ENCODE measurements at places on chromosomes 5 and 9. TPM values are rescaled to one million over a fixed set of nuclear protein-coding genes. Genes with fewer than 3 reads are reported as not detected.
A peak's percentile ranks its signal among the peaks of the same experiment; 100 is the strongest.

Gene TGFBI
- total RNA-seq, result 1,514 TPM

Gene PCDHGC3
- total RNA-seq, result 41.5 TPM

Gene IFNA21
- total RNA-seq, result not detected

Gene HTR4
- total RNA-seq, result 0.18 TPM

Gene SPATA24
- total RNA-seq, result 4.9 TPM

Gene KCNV2
- not detected for total RNA-seq

Gene LCN2
- not detected for total RNA-seq

Gene PCDHB13
- 2.1 TPM for total RNA-seq

Gene IL13
- total RNA-seq, result not detected

Gene SPAAR
- total RNA-seq, result 0.06 TPM

Gene ABO
- not detected for total RNA-seq

Gene FSTL4
- total RNA-seq, result 0.11 TPM

Gene GPR107
- total RNA-seq, result 19.9 TPM

Gene LARP1
- 61.9 TPM for total RNA-seq

Gene NPR3
- 0.86 TPM for total RNA-seq

Gene ROR2
- total RNA-seq, result 2.8 TPM

GRCh38 chr9:85016384-85017006 lies 347.0 kb downstream of the NTRK2 start:
- no peak for DNase-seq

DNA sequence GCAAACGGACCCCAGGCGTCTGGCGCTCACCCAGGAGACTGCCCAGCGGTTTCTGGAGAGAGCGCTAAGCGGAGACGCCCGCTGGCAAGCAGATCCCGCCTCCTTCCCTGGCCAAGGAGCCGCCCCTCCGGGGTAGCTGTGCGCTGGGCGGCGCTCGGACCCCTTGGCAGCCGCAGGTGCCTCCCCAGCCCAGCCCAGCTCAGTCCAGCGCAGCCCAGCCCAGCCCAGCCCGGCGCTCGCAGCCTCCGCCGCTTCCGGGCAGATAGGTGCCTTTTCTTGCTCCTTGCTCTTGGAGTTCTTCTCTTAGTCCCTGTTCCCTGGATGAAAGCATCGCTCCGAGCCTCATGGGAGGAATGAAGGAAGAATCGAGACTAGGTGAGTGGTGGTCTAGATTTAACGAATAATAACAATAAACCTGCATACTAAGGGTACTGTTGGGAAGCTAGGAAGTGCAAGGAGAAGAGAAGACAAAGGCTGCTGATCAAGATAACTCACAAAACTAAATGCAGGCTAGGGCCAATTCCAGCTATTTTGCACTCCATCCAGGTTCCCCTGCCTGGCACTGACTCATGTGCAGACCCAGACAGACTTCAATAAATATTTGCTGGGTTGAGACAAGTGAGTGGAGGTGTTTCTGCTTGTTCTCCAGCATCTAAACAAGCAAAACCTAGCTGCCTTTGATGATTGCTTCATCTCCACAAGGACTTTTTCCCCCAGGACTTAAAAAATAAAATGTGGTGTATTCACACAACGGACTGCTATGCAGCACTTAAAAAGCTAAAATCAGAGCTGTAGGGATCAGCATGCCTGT lies at the start of gene STK32A:
TSS of gene STK32A (plus strand) at position 202 of the 811 bp plus-strand sequence. CDS start 4,609 bp downstream, outside the sequence.
- peak; percentile 84 for DNase-seq

- no peak for DNase-seq
Measured at GRCh38 chr9:130313103-130313858, 47.7 kb downstream of the HMCN2 start.

DNA sequence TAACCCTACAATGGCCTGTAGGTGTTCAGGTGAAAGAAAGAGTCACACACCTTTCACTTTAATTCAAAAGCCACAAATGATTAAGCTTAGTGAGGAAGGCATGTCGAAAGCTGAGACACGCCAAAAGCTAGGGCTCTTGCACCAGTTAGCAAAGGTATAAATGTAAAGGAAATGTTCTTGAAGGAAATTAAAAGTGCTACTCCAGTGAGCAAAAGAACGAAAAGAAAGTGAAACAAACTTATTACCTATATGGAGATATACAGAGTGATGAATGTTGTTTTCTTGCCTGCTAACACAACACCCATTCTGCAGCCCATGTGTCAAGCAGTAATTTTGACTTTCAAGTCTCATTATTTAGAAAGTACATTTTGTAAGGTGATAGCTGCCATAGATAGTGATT lies 254.2 kb upstream of the SLC24A2 start:
- DNase-seq, result no peak

DNA sequence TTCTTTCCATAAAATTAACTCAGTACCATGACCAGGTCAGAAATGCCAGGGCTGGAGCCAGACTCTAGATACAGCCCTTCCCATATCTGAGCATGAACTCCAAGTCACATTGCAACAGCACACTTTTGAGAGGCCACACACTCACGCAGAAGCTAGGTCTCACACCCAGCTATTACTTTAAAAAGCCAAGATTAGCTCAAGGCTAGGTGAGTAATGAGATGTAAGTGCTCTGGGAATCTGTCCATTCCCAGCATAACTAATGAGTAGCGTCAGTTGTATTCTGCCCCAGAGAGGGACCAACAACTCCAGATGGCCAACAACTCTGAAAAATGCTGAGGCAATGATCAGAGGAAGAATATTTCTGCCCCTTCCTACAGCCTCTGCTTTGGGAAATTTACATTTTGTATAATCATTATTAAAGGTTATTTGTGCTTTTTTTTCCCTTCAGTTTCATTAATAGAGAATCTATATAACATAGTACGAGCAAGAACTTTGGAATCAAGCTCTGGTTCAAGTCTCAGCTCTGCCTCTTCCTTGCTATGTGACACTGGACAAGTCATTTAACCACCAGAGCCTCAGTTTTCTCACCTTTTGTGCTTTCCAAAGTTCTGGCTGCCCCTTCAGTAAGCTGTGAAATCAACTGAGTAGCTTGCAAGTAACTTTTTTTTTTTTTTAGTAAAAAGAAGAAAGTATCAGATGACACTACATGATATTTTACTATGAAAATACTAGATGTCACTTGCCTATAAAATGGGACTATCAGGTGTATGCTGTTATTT lies 118.3 kb downstream of the NR6A1 start:
- DNase-seq, result peak; percentile 95

DNA sequence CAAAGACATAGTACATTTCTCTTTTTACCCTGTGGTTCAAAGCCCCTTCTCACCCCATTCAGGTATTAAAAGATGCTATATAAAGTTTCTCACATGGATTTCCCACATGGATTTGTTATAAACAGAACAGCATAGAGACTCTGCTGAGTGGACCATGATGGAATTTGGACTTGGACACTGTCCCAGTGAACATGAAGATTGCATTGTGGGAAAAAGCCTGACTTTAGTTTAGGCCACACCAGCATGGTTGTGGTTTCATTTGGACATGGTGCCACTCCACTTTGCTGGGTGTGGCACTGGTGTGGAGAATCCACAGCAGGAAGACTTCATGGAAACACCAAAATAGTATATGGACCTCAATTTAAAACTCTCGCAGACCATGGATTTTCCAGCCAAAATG lies 124.6 kb downstream of the ARHGAP26 start:
- DNase-seq, result peak; percentile 23

DNA sequence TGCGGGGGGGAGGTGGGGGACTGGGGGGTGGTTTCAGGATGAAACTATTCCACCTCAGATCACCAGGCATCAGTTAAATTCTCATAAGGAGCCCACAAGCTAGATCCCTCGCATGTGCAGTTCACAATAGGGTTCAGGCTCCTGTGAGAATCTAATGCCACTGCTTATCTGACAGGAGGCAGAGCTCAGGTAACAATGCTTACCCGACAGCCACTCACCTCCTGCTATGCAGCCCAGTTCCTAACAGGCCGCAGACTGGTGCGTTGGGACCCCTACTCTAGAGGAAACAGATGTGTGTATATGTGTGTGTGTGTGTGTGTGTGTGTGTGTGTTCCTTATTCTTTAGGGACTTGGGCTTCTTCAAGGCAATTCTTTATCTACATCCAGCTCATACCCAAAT lies 352.3 kb upstream of the CCNH start:
- no peak for DNase-seq

- no peak for DNase-seq
Measured at GRCh38 chr5:144179226-144179625, 8.6 kb downstream of the KCTD16 start.

- no peak for DNase-seq
Measured at GRCh38 chr5:117590944-117591343, 1016.3 kb upstream of the SEMA6A start.

DNA sequence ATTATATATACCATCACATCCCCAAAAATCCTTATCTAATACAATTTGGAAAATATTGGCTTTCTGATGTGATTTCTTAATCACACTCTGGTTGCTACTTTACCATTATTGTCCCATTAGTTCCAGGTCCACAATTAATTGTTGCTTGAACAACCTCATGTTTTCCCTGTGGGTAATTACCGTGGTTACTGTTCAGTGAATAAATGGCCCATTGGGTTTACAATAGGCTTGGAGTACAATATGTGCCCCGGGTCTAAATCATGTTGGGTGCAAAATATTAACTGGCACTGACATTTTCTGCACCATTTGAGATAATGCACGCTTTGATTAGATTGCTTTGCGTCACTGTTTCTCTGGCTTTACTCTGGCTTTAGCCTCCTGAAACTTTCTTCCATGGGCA lies 163.7 kb downstream of the GABBR2 start:
- no peak for DNase-seq

GRCh38 chr5:10520706-10521105 lies 43.2 kb upstream of the ANKRD33B start:
- no peak for DNase-seq

DNA sequence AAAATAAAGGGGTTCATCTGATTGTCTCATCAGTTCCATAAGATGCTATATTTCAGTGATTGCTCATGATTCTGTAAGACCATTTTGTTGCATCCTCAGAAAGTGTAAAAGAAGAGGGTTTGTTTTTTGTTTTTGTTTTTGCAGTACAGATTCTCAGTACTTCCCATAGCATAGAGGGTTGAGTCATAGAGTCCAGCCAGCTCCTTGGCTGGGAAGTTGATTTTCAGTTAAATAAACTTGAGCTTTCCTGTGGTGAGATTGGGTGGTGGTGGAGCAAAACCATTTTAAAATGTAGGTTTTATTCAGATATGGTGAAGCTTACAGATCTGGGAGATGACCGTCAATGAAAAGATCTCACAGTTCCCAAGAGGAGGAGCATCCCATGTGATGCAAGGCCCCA lies 48.2 kb downstream of the DAPK1 start:
- DNase-seq, result peak; percentile 42

GRCh38 chr9:122151267-122151828 lies 8.2 kb downstream of the NDUFA8 start:
- DNase-seq, result no peak

GRCh38 chr9:123335986-123336329 lies 20.0 kb upstream of the CRB2 start:
- DNase-seq, result no peak

DNA sequence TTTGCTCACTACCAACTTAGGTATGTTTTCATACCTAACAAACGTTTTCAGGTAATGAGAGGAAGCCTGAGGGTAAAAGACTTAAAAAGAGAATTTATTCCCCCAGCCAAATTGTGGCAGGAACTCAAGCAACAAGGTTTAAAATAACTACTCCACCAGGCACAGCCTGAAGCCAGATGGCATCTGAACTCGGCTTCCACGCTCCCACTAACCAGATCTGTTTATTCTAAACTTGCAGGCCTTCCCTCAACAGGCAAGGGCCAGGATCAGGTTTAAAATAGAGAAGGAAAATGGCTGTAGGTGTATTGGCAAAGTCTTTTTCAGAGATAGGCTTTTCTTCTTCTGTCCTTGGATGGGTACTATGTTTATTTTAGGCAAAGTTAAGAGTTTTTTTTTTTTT lies 89.4 kb downstream of the OTULIN start:
- no peak for DNase-seq

GRCh38 chr5:150124111-150124557 lies 31.5 kb downstream of the PDGFRB start:
- DNase-seq, result no peak

- DNase-seq, result no peak
Measured at GRCh38 chr5:146770980-146771379, 107.6 kb downstream of the PPP2R2B start.

- DNase-seq, result no peak
Measured at GRCh38 chr9:8633784-8634183, 834.2 kb upstream of the DMAC1 start.

DNA sequence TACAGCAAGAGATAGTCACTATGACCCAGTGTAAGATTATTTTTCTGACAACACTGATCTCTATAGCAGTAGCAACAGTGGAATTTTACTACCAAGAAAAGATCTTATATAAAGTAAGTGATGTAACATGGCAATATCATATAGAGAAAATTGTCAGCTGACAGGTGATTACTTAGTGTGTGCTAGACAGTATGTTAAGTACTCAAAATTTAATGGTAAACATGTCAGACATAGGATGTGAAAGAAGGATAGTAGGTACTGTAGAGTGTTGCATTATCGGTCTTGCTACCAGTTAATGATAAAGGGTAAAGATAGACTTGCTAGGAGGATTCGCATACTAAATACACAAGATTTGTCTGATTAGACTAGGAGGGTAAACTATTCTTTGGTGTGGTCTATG lies 247.4 kb downstream of the CYLC2 start:
- DNase-seq, result no peak

GRCh38 chr5:33336891-33337636 lies 103.7 kb upstream of the TARS1 start:
- no peak for DNase-seq

GRCh38 chr5:145834554-145834916 lies 607 bp downstream of the PRELID2 start:
- no peak for DNase-seq

DNA sequence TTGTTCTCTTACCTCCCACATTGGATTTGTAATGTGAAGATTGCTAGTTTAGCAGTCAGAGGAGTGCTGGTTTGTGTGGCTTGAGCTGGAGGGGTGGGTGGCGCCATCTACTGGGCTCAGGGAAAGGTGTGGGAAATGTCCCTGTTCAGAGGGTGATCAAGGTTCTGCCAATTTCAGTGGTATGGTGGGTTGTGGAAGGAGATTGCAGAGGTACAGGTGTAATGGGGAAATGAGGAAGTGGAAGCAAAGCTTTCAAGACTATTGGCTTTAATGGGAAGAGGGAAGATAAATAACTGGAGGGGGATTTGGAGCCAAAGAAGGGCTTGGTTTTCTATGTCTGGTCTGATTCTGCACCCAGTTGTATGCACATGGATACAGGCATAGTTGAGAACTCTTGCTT lies 76.4 kb downstream of the OSMR start:
- DNase-seq, result peak; percentile 66

DNA sequence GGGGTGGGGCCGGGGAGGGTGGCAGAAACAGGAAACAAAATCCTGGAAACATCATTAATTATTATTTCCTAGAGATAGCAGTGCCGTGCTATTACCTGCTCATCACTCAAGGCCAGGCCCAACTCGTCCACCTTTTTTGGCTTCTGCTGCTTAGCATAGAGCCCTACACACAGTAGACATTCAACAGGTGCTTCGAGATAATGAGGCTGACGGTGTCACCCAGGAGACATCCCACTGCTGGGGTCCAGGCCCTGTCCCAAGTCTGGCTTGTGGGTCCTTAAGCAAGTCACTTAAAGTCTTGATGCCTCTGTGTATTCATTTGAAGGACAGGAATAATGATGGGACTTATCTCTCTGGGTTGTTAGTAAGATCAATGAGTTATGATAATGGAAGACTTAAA lies 506.6 kb downstream of the BNC2 start:
- no peak for DNase-seq

- peak; percentile 76 for DNase-seq
Measured at GRCh38 chr5:1793301-1793740, 6.3 kb downstream of the MRPL36 start.

- peak; percentile 90 for DNase-seq
Measured at GRCh38 chr5:138449501-138450239, 10.8 kb downstream of the REEP2 start.

Measured in Daoy (cell line).